Stimulated activated CD8-positive, alpha-beta memory T cell treated with anti-CD3 and anti-CD28 coated beads, Interleukin-7, amount 100 ng/mL, for 1 hour (primary cell): ENCODE measurements at places on chromosomes 4 and X.

DNA sequence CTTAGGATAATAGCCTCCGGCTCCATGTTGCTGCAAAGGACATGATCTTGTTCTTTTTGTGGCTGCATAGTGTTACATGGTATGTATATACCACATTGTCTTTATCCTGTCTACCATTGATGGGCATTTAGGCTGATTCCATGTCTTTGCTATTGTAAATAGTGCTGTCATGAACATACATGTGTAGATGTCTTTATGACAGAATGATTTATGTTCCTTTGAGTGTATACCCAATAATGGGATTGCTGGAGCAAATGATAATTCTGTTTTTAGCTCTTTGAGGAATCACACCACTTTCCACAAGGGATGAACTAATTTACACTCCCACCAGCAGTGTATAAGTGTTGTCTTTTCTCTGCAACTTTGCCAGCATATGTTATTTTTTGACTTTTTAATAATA lies 4.6 kb downstream of the RAB33B start:
- DNase-seq: no peak

DNA sequence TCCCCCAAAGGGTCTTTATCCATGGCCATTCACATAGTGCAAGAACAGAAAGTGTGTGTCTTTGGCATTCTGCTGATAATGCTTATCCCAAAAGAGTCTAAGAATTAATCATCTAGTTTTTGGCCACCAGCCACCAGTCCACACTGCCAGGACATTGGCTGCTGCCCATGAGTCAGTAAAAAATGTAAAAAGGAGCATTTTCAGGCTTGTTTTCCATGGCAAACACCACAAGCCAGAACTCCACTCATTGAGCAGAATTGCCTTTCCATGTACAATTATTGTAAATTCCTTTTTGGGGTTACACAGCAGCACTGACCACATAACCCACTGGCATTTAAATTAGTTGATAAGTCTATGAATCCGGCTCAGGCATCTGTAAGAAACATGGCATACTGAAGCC lies 89.2 kb upstream of the PRDX4 start:
- no peak for DNase-seq

GRCh38 chr4:143262838-143263237 lies 73.8 kb upstream of the GAB1 start:
- DNase-seq: no peak

- DNase-seq: no peak
Observed at GRCh38 chrX:14352511-14352910, 176.8 kb upstream of the GLRA2 start.

DNA sequence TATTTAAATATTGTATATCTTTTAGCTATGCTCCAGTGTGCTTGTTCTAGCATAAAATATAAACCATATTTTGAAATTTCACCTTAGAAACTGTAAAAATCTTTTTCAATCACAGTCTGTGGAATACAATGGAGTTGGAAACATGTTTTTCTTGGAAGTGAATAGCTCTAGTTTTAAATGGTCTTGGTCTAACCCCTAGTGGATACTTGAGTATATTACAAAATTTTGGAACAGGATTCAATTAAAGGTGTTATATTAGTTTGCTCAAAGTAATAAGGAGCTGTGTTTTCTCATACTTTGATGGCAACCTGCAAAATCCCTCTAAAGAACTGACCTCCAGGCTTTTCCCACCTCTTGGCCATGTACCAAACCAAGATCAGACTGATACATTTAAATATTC lies 48.2 kb downstream of the STK26 start:
- no peak for DNase-seq

DNA sequence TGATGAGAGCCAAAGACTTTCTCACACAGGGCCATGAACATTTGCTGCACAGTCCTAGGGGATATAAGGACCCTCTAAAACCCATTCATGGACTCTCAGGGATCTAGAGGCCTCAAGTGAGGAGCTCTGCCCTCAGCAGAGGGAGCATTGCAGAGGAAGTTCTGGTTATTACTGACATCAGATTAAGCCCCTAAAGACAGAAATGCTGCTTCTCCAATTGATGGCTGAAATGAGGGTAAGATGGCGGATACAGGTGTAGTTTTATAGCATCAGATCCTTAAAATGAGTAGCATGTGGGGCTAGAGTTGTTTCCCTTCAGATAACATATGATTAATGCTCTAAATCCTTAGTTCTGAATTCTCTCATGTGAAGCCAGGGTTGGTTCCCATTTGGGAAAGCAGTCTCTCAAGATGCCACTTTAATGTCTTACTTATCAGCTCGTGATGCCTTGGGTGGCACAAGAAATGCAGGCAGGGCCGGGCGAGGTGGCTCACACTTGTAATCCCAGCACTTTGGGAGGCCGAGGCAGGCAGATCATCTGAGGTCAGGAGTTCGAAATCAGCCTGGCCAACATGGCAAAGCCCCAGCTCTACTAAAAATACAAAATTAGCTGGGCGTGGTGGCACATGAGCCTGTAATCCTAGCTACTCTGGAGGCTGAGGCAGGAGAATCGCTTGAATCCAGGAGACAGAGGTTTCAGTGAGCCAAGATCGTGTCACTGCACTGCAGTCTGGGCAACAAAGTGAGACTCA lies 7.9 kb downstream of the RHOH start:
- no peak for DNase-seq

DNA sequence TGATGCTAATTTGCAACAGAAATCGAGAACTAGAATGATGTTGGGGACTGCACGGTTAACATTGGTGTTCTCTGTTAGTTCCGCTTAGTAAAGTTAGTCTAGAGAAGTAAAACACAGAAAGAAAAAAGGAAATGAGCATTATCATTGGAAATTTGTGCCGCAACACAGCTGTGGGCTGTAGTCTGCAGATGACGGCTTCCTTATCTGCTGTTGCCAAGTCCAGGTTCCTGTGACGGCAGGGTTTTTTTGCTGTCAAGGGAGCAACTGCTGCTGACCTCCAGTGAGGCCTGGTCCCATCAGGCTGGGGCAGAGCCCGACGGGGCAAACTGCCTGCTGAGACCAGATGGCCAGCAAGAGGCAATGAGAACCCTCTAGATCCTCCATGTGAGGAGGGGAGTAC lies 38.9 kb upstream of the PHEX start:
- no peak for DNase-seq

DNA sequence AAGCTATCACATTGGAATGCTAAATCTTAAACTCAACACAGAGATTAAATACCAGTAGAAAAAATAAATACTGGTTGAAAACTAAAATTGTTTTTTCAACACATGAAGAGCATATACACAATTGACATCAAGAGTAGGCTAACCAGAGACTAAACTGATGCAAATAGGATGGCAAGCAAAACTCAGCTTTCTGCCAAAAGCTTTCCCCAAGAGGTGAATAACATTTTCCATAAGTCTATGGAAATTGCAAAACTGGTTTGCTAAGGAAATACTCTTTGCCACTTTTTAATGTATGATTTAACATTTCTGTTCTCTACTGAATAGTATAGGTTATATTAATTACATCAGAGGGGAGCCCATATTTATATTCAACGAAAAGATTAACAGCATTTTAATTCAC lies 23.8 kb downstream of the IQCM start:
- no peak for DNase-seq

- no peak for DNase-seq
Observed at GRCh38 chr4:19806865-19807264, 444.8 kb upstream of the SLIT2 start.

GRCh38 chr4:114857831-114858230 lies 255.6 kb downstream of the NDST4 start:
- DNase-seq: no peak

DNA sequence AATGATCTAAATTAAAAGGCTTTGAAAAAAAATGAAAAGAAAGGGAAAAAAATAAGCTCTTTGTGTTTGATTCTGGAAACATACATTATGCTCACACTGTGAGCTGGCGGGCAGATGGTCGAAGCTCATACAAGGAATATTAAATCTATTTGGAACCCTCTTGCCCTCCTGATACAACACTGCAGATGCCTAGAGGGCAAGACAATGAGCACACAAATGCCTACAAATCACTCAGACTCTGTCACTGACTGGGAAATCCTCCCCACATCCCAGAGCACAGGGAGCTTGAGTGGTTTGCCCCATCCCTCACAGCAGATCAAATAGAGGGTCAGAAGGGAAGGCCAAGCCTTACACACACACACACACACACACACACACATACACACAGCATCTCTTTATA lies 320.4 kb downstream of the HNRNPD start:
- no peak for DNase-seq

GRCh38 chr4:171880136-171880535 lies 66.9 kb downstream of the GALNTL6 start:
- no peak for DNase-seq

GRCh38 chr4:61740886-61741285 lies 540.8 kb downstream of the ADGRL3 start:
- DNase-seq: no peak

DNA sequence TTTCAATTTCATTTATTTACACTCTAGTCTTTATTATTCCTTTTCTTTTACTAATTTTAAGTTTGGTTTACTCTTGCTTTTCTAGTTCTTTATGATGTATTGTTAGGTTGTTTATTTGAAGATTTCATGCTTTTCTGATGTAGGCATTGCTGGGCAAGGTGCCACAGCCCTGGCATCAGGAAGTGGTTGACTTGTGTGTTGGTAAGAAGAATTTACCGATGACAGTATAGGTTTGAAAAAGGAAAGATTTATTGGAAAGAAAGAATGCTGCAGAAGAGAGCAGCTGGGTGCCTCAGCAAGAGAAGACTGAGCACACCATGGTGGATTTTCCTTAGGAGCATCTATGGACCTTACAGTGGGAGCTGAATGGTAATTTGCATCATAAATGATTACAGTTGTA lies 153.2 kb downstream of the KLF8 start:
- no peak for DNase-seq

DNA sequence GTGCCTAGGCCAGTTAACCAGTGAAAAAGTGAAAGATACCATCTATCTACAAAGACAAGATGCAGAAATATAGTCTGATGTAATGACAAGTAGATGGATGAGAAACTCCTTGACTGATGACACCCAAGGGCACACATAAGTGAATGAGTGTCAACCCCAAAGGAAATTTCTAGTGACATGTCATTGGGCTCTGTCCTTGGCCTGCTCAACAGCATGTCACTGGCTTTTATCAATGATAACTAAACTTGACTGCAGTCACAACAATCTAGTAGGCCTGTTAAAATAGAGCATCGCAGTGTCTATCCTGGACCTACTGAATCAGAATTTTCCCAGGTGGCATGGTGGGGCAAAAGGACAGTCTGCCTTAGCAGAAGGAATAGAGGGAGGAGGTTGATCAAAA lies 155.8 kb downstream of the TSPAN5 start:
- DNase-seq: no peak

DNA sequence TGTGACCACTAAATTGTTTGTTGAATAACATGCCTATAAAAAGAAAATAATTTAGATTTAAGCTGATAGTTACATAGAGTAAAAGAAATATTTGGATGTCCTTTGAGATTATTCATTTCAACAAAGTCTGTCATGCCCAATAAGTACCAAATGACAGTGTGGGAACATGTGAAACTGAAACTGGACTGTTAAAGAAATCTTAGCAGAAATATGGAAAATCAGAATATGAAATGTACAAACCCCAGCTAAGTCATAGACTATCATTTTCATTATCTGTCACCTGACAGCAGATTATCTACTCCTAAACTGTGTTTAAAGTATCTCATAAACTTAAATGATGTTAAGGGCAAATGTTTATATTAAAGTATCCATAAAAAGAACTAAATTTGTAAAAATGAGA lies 437.8 kb upstream of the FAM241A start:
- no peak for DNase-seq

GRCh38 chrX:23118890-23119527 lies 119.2 kb downstream of the DDX53 start:
- DNase-seq: no peak

DNA sequence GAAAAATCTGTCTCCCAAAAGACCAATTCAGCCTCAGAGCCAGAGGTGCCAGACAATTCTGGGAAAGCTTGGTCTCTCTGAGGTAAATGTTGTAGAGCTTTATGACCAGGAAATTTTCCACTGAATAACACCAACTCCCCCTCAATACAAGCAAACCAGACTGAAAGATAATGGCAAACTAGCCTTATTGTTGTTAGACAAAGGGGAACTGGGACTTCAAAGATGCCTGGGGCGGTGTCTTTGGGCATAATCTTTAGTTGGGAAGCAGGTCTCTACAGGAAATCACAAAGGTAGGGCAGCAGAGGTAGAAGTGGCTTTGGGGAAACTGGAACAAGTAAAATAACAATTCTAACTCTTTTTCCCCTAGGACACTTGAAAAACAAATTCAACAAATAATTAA lies 12.0 kb downstream of the COL4A6 start:
- DNase-seq: no peak

DNA sequence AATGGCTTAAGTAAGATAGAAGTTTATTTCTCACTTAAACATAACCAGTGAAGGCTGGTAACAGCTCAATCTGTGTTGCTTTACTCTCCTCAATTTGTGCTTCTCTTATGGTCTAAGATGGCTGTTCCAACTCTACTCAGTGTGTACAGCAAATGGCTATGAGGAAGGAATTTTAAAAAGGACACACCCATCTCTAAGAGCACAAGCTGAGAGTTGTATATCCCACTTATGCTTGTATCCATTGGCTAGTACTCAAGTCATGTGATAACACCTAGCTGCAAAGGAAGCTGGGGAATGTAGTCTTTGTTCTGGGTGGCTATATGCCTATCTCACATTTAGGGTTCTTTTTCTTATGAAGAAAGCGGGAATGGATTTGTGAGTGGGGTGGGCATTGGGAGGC lies 63.3 kb downstream of the GPAT3 start:
- no peak for DNase-seq

DNA sequence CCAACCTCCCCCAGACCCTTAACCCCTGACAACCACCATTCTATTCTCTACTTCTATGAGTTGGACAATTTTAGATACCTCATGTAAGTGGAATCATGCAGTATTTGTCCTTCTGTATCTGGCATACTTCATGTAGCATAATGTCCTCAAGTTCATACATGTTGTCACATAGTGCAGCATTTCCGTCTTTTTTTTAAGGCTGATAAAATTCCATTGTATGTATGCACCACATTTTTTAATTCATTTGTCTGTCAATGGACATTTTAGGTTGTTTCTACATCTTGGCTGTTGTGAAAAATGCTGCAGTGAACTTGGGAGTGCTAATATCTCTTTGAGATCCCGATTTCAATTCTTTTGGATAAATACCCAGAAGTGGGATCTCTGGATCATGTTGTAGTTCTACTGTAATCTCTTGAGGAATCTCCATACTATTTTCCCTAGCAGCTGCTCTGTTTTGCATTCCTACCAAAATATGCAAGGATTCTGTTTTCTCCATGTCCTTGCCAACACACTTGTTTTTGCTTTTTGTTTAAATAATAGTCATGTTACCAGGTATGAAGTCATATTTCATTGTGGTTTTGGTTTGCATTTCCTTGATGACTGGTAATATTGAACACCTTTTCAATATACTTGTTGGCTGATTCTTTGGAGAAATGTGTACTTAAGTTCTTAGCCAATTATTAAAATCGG lies 48.8 kb upstream of the ADAD1 start:
- DNase-seq: no peak

GRCh38 chr4:128946916-128947315 lies 137.4 kb downstream of the JADE1 start:
- no peak for DNase-seq

GRCh38 chrX:151825007-151825406 lies 87.7 kb upstream of the MAGEA4 start:
- DNase-seq: no peak

GRCh38 chr4:122346036-122346435 lies 32.8 kb upstream of the ADAD1 start:
- DNase-seq: no peak
